ENCODE measurements at places on chromosomes 3 and 15.

DNA sequence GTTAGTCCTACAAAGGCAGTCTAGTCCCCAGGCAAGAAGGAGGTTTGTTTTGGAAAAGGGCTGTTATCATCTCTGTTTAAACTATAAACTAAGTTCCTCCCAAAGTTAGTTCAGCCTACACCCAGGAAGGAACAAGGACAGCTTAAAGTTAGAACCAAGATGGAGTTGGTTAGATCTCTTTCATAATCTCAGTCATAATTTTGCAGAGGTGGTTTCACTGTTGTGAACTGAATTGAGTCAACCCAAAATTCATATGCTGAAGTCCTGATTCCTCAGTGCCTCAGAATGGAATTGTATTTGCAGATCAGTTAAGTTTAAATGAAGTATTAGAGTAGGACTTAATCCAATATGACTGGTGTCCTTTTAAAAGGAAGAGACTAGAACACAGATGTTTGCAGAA is 101.0 kb upstream of the C3orf80 start:
- DNase-seq = no peak

GRCh38 chr3:74288761-74289160 is 325.7 kb downstream of the CNTN3 start:
- no peak for DNase-seq

DNA sequence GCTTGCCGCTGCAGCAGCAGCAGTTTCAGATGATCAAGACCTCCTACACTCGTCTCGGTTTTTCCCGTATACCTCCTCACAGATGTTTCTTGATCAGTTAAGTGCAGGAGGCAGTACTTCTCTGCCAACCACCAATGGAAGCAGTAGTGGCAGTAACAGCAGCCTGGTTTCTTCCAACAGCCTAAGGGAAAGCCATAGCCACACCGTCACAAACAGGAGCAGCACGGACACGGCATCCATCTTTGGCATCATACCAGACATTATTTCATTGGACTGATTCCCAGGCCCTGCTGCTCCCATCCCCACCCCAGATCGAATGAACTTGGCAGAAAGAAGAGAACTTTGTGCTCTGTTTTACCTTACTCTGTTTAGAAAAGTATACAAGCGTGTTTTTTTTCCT is 17.6 kb downstream of the CALML4 start:
- DNase-seq = peak; percentile 93

GRCh38 chr3:184073621-184074020 is 20.8 kb downstream of the HTR3C start:
- peak; percentile 25 for DNase-seq

GRCh38 chr15:68500363-68501258 is 68.6 kb upstream of the ITGA11 start:
- DNase-seq = no peak

DNA sequence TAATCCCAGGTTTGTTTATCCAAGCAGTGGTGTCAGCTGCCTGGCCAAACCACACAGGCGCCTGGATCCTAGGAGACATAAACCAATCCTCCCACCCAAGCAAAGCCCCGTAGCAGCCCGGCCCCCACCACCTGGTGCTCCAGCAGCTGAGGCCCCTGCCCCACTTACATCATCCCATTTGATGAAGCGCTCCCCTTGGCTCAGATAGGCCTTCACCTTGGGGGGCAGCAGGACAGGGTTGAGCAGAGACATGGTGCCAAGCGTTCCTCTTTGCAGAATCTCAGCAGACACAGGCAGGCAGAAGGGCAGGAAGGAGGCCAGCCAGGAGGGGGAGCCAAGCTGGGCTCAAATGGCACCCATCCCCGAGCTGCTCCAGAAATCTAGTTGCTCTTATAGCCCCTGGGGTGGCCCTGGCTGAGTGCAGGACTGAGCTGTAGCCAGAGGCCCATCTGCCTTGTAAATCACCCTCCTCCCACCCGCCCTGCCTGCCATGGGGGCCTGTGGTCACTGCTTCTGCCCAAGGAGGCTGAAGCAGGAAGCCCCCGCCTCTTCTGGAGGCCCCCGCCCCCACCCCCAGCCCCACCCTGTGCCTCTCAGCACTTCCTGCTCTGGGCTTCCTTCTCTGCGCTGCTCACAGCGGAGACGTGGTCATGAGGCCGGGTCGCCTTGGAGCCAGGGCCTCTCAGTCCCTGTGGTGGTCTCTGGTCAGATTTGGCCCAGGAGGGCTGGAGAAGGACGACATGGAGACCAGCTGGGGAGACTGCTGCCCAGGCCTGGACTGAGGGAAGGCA is at the start of gene PLCB2:
Gene PLCB2, minus strand, starts transcription at position 515 of the 791 bp plus-strand sequence. Its CDS starts 263 bp downstream, at position 252.
- DNase-seq = no peak

GRCh38 chr3:171113716-171114115 is 87.2 kb upstream of the SLC2A2 start:
- no peak for DNase-seq

DNA sequence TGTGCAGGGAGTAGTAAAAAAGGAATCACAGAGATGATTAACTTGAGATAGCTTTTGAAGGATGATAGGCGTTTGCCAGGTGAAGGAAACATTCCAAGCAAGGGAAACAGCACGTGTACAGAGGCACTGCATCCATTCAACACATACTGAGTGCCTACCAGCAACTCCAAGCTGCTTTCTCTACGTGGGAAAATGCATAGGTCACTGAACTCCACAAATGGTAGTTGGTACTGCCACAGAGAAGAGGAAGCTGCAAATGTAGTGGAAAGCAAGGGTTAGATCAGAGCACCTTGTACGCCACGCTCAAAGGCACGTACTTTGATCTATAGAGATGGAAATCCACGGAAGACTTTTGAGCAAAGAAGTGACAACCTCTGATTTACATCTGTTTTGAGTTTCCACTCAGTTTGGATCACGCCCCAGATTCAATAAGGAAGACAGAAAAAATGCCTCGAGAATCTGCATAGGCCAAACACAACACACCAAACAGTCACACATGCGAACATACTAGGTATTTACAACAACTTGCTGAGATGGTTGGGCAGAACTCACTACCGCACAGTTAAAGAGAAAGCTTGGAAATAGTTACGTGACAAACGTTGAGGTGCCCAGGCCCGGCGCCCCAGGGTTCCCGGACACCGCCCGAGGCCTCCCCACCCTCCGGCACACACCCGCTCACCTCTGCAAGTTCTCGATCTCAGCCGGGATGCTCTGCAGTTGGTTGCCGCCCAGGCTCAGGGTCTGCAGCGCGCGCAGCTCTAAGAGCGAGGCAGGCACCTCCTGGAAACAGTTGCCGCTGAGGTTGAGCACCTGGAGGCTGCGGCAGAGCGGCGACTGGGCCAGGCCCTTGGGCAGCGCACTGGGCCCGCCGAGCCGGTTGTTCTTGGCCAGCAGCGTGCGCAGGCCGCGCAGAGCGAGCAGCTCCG is 826 bp downstream of the LRRC58 start:
- peak; percentile 5 for DNase-seq

DNA sequence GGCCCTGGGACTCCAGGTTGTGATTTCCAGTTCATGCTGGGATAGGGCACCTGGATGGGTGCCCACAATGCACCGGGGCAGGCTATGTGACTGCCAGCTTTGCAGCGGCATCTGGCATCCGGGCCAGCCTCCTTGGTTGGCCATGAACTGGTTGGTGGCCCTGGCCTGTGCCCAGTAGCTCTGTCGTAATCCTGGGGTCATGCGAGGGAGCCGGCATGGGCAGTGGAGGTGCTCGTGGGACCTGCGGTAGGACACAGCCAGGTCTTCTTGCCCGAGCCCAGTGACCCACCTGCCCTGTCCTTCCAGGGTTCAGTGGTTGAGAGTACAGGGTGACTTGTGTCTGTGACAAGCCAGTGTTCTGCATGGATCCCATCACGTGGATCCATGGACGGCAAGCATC is 237.9 kb downstream of the SNRPN start:
- no peak for DNase-seq

GRCh38 chr15:47954196-47954595 is 166.6 kb upstream of the SLC24A5 start:
- no peak for DNase-seq

DNA sequence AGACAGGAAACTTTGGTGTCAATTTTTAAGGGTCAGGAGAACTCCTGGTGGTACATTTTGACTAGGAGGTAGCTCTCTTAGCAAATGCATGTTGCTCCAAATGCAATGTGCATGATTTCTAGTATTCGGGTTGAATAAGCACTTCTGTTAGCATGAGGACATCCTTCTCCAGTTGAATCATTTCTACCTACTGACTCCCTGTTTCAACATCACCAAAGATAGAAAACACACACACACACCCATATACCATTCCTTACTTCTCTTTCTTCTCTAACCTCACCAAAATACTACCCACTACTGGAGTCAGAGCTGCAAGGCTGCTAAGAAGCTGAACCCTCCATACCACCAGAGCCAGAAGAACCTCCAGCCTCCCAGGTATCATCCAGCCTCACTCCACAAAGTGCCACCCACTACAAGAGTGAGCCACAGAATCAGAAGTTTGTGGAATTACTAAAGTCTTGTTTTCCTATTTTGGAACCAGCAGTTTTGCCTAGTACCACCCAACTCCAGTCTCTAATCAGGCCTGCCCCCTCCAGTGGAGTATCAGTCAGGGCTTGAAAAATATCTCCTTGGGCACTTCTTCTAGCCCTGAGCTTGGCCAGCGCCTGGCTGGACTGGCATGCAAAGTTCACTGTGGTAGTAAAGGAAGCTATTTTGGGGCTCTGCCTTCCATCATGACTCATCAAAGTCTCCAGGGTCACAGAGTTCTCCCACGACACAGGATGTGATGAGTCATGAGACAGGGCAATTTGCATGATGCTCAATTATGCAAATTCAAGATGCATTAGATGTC is 110.3 kb downstream of the CYP19A1 start:
- DNase-seq = peak; percentile 83

- DNase-seq = peak; percentile 72
Measured at GRCh38 chr3:159798951-159799350, 189.7 kb upstream of the IL12A start.

DNA sequence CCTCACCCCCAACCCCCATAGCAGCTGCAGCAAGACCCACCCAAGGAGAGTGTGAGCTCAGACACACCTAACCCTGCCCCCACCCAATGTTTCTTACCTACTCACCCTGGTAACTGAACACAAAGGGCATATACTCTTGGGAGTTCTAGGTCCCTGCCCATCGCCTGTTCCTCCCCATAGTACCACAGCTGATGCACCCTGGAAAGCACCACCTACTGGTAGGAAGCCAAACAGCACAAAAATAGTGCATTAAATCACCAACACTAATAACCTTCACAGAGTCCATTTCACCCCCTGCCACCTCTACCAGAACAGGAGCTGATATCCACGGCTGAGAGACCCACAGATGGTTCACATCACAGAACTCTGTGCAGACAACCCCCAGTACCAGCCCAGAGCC is 245.2 kb downstream of the EFHB start:
- no peak for DNase-seq

- DNase-seq = no peak
Measured at GRCh38 chr3:129812589-129812988, 80.9 kb downstream of the TMCC1 start.

- DNase-seq = no peak
Measured at GRCh38 chr3:166957121-166957520, 423.0 kb downstream of the ZBBX start.

GRCh38 chr3:128835096-128835495 is 44.3 kb upstream of the ACAD9 start:
- DNase-seq = no peak

GRCh38 chr15:53976844-53977392 is 1.3 kb upstream of the UNC13C start:
- DNase-seq = no peak

DNA sequence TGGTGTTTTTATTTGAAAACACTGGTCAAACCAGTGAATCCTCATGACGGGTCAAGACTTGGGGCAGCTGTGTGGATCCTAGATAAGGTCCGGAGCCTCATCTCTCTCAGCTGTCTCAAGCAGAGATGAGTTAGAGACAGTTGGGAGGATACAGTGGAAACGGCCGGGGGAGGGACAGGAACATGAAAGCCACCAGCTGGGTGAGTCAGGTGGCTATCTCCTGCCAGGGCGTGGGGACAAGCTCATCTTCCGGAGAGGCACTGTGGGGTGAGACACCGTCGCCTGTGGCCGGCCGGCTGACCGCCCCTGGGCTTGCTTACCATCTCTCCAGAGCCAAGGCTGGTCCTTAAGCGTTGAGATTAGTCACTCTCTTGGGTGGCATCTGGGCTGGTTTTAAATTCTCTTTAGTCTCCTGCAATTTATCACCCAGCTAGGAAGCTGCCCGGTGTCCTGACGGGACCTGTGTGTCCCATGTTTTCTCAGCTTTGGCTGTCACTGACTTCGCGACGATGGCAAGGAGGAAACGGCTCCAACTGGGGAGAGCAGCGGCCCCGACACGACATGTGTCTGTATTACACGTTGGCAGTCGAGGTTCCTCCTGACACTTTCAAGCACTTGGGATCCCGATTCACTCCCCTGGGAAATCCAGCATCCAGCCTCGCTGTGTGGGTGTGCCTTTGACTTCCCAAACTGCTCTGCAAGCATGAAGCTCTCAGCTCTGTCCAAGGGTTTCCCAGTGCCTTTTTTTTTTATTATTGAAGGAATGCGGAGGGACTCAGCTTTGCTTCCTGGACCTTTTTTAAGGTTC is 7.5 kb downstream of the ST8SIA2 start:
- no peak for DNase-seq

GRCh38 chr3:23740517-23740965 is 65.2 kb upstream of the UBE2E1 start:
- no peak for DNase-seq

DNA sequence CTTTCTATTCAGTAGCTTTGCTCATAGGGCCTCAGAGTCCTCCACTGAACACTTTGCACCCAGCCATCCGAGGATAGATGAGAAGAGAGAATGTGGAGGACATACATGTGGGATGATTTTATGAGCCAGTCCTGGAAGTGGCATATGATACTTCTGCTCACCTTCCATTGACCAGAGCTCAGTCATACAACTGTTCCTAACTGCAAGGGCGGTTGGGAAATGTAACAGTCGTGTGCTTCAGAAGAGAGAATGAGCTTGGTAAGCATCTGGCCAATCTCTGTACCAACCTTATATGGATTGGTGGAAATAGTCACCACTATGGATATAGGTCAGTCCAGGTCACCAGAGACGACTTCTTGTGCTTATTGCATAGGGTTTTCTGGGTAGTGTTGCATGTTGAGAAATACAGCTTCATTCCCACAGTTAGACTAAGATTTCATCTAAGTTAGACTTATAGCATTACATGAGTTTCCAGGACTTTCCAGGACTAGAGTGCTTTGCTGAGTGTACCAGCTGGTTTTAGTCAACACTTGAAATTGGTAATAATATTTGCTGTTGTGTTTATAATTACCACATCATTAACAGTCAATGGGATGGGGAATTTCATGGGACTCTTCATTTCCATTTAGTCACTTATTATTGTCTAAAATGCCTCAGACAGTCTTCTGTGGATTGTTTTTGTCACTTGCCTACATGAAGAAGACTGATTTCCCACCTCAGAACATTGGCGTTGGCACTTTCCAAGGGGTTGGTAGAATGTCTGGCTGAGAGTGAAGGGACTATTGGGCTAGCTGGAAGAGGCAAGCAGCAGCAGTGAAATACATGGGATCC is 214.5 kb upstream of the ROPN1 start:
- DNase-seq = no peak

- DNase-seq = no peak
Measured at GRCh38 chr3:165503346-165503745, 307.2 kb upstream of the SLITRK3 start.

GRCh38 chr3:133943639-133944141 is 48.0 kb upstream of the RAB6B start:
- DNase-seq = peak; percentile 95

GRCh38 chr3:13700362-13700761 is 151.4 kb downstream of the FBLN2 start:
- no peak for DNase-seq

- no peak for DNase-seq
Measured at GRCh38 chr15:66145726-66146182, 107.8 kb downstream of the MEGF11 start.

GRCh38 chr15:54571576-54571975 is 593.3 kb downstream of the UNC13C start:
- no peak for DNase-seq

Measured in cardiac muscle cell (in vitro differentiated cells and primary cell).